ENCODE measurements at places on chromosomes 2 and 18.

GRCh38 chr2:210620456-210620855 is 64.1 kb downstream of the CPS1 start:
- DNase-seq, result no peak

- no peak for DNase-seq
Observed at GRCh38 chr2:128585706-128586105, 267.0 kb upstream of the HS6ST1 start.

GRCh38 chr2:37324786-37325624 is at the start of gene PRKD3:
Gene PRKD3 (minus strand): TSS chr2:37324833. CDS start chr2:37316524, 8,309 bp downstream.
- DNase-seq, result peak; percentile 8

- DNase-seq, result no peak
Observed at GRCh38 chr2:130372833-130373807, 17.3 kb downstream of the PTPN18 start.

DNA sequence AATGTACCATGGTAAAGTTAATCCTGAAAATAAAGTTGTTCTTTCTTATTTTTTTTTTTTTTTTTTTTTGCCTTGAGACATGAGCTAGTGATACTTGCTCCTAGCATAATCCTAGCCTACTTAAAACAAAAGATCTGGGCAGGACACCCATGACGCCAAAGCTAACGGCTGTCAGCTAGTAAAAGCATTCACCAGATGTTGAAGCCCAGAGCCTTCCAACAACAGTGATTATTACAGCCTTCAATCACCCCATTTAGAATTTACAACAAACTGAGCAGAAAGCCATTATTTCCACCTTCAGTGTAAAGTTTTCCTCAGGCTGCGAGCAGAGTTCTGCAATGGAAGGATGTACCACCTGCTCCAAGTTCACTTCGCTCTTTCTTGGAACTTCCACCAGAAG is 259.5 kb downstream of the SP3 start:
- no peak for DNase-seq

Measured in stimulated activated CD8-positive, alpha-beta memory T cell treated with anti-CD3 and anti-CD28 coated beads, Interleukin-7, amount 100 ng/mL, for 1 hour (primary cell).